ENCODE measurements at places on chromosomes 12 and 14.

GRCh38 chr12:85385406-85385805 lies 105.4 kb downstream of the ALX1 start:
- DNase-seq = no peak

DNA sequence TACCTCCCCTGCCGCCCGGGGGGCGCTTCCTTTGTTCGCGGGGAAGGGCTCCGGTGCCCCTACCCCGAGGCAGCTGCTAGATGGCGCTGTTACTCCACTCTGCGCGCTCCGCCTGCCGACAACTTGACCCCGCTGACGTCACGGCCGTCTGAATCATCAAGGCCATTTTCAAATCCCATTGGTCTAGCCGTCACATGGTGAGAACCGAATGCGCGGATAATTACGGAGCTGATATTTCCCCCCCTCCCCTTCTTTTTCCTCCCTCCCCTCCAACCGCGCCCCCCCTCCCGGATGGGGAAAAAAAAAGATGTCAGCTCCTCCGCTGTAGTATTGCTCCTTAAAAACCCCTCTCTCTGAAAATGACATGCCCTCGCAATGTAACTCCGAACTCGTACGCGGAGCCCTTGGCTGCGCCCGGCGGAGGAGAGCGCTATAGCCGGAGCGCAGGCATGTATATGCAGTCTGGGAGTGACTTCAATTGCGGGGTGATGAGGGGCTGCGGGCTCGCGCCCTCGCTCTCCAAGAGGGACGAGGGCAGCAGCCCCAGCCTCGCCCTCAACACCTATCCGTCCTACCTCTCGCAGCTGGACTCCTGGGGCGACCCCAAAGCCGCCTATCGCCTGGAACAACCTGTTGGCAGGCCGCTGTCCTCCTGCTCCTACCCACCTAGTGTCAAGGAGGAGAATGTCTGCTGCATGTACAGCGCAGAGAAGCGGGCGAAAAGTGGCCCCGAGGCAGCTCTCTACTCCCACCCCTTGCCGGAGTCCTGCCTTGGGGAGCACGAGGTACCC lies at the start of gene HOXC10:
Gene HOXC10 (plus strand): TSS at position 246 of the 791 bp plus-strand sequence. CDS start 114 bp downstream, at position 360.
- peak; percentile 92 for DNase-seq

- DNase-seq = no peak
Observed at GRCh38 chr14:65237941-65238340, 135.6 kb upstream of the MAX start.

- no peak for DNase-seq
Observed at GRCh38 chr14:72788255-72788654, 105.6 kb downstream of the DPF3 start.

DNA sequence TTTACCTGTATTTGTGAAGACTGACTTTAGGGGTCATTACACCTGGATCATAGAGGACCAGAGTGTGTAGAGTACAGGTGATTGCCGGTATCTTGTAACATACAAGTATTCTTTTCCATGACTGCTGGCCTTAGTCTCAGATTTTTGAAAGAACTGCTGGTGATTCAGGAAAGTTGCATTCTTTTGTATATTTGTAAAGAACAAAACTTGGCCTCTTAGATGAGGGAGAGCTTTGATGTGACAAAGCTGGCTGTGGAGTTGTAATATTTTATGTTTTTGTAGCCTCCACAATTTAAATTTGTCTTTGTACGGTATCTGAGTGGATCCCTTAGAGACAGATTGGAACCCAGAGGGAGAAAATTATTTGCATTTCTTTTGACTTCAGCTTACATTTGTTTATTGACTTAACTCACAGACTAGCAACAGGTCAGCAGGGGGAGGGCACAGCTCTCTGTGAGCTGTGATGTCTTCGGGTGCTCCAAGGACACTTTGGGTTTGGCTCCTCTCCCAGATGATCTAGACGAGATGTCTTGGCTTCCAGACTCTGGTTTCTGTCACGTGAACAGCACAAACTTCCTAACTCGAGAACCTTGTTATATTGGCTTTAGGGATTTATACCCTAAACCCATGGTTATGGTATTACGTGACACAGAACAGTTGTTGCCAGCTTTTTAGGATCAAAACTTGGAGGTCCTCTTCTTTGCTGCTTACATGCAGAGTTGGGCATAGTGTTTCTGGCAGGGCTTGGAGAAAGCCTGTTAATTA lies 65.9 kb downstream of the DAAM1 start:
- no peak for DNase-seq

DNA sequence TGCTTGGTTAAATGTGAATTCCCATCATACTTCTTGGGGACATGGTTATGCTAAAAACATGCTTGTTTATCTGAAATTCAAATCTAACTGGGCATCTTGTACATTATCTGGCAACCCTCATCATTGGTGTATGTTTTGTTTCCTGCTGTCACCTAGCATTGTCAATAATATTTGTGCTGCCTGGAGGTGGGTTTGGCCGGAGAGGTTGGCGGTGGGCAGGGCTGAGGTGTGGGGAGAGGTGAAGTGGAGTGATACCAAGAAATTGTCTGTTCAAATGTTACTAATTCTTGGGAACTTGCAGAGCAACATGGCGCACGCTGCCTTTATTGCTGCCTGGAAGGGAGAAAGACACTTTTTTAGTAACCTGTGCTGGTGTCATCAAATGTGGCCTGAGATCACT lies 280.5 kb downstream of the VRK1 start:
- no peak for DNase-seq

- DNase-seq = no peak
Observed at GRCh38 chr14:95143808-95144620, 13.3 kb downstream of the DICER1 start.

DNA sequence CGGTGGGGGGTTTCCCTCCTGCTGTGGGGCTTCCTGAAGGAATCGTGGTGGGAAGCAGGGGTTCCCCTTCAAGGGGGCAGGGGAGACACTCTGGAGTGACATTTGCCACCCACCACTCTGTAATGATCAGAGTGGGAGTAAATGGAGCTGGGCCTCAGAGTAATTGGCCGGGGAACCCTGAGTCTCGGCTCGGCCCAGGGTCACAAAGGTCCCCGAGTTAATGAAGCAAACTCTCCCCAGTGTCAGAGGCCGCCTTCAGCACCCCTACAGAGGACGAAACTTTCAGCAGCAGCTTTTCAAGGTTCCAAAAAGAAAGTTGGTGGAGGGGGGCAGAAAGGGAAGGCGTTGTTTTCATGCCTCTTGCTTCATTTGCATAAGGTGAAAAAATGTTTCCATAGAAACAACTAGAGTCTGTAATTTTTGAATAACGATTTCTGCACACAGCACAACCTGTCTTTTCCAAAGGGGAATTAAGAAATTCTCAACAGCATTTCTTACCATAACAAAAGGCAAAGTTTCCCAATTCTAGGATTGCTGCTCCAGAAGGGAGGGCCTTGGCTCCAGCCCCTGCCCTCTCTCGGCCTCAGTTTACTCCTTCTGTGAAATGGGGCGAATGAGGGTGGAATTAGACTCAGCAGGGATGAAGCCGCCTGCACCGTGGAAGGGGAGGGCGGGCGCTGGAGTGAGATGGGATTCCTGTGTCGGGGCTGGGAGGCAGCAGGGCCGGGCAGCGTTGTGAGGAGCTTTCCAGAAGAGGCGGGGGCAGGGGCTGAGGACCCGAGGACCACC lies 67.0 kb upstream of the BEGAIN start:
- DNase-seq = no peak

DNA sequence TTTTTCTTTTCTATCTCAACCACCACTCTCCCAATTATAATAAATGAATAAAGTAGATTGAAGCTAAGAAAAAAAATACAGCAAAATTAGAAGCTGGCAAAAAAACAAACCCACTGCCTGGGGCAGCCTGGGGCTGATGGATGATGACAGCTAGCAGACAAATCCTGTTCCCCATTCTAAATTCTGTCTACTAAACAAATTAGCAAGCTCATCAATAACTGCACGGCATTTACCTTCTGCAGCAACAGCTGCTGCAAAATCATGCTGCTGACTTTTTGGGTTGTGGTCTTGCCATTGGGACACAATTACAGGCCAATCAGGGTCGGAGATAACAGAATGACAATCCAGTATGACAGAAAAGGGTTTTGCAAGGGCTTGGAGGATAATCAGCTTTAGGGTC lies 443.6 kb upstream of the SOX5 start:
- no peak for DNase-seq

DNA sequence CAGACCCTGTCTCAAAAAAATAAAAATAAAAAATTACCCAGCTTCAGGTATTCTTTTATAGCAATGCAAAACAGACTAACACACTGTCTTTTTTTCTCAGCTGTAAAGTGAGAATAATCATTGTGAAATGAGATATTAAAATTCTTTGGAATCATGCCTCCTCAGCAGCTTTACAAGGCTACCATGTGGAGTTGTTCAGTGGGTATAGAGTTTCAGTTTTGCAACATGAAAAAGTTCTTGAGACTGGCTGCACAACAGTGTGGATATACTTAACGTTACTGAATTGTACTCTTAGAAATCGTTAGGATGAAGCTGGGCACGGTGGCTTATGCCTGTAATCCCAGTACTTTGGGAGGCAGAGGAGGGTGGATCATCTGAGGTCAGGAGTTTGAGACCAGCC lies 15.7 kb upstream of the MAPKAPK5 start:
- DNase-seq = no peak

- DNase-seq = no peak
Observed at GRCh38 chr12:89029961-89030360, 322.3 kb downstream of the DUSP6 start.

- no peak for DNase-seq
Observed at GRCh38 chr14:71783786-71784185, 148.4 kb upstream of the RGS6 start.

- DNase-seq = no peak
Observed at GRCh38 chr12:41556176-41556575, 368.1 kb downstream of the PDZRN4 start.

GRCh38 chr12:18992336-18992735 lies 137.2 kb upstream of the PLEKHA5 start:
- DNase-seq = no peak

DNA sequence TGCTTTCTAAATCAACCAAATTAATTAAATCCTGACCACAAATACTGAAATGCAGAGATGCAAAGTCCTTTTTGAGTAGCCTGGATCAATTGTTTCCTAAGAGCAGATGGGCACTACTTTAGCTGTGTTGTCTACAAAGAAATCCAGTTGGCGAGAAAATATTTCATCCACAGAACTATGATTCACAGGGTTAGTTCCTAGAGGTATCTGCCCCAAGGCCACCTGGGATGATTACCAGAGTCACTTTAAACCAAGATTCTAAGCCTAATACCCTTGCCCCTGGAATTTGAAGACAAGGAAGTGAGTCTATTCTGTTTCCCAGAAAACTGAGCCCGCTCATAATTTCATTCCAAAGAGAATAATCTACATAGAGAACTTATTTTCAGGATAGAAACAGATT lies 198.4 kb downstream of the PPM1H start:
- no peak for DNase-seq
